Activated naive CD4-positive, alpha-beta T cell treated with anti-CD3 and anti-CD28 coated beads, Interleukin-2, amount 50 U/mL, for 16 hours (primary cell): ENCODE measurements at places on chromosomes 11 and 22.

GRCh38 chr11:73547706-73548595 lies 50.0 kb downstream of the FAM168A start:
- no peak for DNase-seq

- DNase-seq, result no peak
Observed at GRCh38 chr11:134369656-134370525, 38.1 kb downstream of the GLB1L2 start.

- DNase-seq, result no peak
Observed at GRCh38 chr11:13857828-13858227, 104.7 kb upstream of the SPON1 start.

- no peak for DNase-seq
Observed at GRCh38 chr11:123798513-123799252, 7.5 kb downstream of the OR6M1 start.

DNA sequence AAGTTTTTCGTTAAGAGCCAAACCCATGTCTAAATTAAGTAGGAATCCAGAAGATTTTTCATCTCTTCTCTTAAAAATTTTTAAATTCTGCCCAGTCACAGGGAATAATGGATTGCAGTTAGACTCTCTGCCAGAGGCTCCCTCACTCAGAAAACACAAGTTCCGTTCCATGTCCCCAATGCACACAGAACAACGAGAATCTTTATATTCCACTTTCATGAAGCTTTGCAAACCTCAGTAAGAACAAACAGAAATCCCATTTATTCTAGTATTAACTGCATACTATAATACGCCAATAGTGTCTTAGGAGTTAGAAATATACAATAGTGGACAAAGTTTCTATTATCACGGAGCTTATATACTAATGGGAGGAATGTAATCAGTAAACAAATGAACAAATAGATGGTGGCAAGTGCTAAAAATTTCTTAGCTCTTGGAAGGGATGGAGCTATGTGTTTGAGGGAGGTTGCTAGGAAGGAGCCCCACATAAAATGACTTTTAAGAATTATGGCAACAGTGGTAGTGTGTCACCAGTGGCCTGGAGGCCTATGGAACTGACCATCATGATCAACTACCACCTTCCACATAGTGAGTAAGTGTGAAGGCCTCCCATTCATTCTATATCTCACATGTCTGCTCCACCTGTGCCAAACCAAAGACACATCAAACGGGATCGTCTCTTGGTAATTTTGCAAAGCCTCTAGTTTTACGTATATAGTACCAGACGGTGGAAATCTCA lies 24.9 kb downstream of the PICALM start:
- no peak for DNase-seq

DNA sequence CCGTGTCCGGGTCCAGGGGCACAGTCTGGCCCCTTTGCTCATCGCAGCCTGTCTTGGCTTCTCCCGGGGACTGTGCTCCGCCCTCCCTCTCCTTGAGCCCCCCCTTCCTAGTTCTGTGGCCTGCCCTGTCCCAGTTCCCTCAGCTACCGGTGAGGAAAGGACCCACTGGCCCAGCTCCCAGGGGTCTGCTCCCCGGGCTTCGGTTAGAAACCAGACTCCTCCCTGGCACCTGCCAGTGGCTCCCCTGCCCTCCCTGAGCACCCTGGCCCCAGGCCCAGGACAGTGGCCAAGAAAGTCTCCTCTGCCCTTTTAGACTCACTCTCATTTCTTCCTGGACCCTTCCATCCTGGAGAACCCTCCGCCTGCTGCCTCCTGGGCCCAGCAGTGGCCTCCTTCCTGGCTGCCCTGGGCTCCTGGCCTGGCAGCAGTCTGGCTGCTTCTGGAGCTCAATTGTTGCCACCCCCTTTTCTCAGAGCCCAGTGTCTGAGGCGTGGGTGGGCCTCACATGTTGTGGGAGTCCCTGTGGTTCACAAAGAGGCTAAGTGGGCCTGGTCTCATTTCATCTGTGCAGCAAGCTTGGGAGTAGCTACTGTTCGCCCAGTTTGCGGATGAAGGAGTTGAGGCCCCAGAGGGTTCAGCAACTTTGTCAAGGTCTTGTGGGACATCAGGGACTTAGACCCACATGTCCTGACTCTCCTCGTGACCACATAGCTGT lies 12.6 kb downstream of the PRDM11 start:
- DNase-seq, result no peak

- DNase-seq, result no peak
Observed at GRCh38 chr22:41659941-41660340, 28.7 kb downstream of the SNU13 start.

DNA sequence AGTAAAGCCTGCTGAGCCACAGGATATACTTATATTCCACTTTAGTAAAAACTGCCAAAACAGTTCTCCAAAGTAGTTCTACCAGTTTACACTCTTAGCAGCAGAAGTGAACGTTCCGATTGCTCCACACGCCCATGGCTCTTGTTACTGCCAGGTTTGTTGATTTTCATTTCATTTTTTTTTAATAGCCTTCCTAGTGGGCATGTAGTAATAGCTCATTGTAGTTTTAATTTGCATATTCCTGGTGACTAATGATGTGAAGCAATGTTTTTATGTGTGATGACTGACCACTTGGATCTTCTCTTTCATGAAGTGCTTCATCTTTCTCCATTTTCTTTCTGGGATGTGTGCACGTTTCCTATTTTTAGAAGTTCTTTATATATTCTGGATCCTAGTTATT lies 4.8 kb upstream of the C11orf97 start:
- DNase-seq, result no peak

DNA sequence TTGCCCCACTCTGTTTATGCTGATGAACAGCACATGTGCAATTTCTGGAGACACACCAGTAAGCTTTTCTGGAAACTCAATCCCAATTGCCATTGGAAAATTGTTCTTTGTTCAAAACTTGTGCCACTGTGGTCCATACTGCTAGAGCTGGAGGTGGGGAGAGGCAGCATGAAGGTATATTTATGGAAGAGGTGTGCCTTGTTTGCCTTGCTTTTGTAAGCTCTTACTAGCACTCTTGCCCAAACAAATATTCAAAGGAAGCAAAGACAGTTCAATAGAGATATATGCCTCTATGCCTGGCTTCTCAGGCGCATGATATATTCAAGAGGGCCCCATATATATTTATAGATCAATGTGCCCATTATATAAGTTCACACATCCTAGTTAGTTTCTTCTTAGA lies 42.7 kb downstream of the TIMP3 start:
- no peak for DNase-seq

DNA sequence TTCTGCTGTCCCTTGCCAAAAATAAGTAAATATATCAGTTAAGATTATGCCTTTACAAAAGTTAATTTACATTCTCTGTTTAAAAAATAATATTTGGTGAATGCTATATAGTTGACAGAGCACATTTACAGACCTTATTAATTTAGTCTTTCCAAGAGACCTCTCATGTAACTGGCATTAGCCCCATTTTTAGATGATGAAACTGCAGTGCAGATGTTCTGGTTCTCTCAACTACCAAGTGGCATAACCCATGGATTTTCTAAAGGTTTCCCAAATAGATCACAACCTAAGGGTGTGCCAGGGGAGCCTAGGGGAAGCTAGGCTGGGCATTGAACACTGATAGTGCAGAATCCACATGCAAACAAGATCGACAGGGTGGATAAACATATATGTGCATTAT lies 88.5 kb downstream of the RNF169 start:
- DNase-seq, result no peak

GRCh38 chr11:70900540-70900939 lies 351.8 kb downstream of the SHANK2 start:
- DNase-seq, result no peak

GRCh38 chr11:96246718-96247552 lies 96.1 kb downstream of the MAML2 start:
- no peak for DNase-seq

DNA sequence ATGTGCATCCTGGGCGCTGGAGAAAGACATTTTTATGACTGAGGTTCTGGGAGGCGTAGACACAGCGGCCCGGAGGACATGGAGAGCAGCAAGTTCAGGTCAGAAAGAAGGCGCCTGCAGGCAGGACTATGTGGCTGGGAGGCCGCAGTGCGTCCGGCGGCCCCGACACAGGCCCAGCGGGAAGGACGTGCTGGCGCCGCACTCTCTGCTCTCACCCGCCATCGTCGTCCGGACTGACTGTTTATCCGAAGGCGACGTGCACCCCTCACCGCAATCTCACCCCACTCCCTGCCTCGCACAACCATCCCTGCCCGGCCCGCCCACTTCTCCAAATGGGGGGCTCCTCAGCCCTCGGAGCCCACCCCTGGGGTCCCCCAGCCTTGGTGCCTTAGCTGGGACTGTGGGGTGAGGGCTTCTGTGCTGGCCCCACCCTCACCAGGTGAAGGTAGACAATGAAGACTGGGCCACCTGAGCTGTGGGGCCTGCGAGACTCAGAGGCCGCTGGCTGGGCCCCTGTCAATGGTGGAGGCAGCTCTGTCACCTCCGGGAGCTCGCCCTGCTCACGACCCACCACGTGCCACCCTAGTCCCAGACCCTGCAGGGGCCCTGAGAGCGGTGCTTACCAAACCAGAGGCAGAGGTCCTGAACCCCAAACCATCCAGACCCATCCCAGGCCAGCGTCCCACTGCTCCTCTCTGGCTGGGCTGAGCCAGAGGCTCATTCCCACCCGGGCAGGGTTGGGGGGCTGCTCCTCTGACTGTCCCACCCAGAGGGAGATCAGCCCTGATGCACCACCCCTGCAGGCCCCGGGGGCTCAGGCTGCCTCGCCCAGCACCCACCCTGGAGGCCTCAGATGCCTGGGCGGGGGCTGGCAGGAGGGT lies 16.2 kb upstream of the MUC5B start:
- DNase-seq, result no peak

DNA sequence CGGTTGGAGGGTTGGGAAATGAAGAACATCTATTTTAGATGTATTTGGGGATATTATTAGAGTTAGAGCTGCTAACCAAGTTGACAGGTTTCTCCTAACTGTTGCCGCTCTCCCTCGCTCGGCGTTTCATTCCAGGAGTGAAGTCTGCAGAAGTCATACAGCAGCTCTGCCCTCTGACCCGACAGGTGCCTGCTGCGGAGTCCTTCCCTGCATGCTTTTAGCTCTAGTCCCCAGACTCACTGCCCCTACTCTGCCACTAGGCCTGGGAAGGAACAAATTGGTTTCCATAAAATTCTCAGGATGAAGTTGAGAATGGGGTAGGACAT lies 124.9 kb downstream of the DBX1 start:
- no peak for DNase-seq

DNA sequence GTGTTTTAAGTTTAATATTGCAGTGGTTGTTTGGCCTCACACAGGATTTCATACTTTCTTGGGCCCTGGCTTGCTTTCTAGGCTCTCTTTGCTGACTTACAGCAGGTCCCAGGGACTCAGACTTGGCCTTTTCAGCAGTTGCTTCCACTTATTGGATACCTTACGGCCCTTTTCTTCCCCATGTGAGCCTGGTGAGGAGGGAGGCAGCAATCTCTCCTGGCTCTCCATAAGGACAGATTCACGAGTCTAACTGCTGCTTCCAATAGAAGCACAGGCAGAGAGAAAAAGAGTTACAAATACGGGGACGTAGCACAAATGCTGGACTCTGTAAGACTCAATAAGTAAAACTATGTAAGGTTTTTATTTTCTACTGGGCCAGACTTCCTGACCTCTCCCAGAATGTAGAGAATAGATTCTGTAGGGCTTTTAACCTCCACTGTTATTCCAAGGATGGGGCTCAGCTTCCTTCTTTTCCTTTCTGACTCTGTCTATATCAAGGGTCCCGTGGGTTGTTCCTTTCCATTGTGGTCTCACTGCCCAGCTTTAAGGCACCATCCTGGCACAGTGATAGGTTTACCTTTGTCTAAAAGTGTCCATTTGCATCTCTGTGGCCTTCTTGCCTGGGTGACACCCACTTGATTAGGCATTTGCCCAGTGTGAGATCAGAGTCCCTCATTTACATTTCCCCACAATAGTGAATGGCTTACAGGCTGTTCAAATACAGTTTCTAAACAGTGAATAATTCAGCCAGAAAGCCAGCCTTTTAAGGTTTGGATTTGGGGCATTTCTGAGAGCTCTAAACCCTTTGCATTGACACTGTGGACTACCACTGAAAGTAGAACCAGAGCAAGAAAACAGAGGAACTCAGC lies 92.8 kb downstream of the RASSF10 start:
- DNase-seq, result no peak

- DNase-seq, result no peak
Observed at GRCh38 chr22:28822930-28823551, 22.7 kb upstream of the XBP1 start.

GRCh38 chr11:120122924-120123683 lies 14.8 kb downstream of the TRIM29 start:
- no peak for DNase-seq

DNA sequence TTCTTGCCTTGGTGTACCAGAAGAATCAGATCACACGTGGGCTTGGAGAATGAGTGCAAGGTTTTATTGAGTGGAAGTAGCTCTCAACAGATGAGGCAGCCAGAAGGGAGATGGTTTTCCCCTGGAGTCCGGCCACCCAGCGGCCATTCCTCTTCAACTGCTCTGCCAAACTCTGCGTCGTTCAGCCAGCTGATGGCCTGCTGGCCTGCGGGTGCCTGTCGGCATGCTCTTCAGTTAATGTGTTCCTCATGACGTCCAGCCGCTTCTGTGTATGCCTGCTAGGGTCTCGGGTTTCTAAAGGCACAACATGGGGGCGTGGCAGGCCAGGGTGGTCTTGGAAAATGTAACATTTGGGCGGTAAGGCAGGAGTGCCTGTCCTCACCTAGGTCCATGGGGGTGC lies 487.9 kb upstream of the LRRC4C start:
- no peak for DNase-seq

DNA sequence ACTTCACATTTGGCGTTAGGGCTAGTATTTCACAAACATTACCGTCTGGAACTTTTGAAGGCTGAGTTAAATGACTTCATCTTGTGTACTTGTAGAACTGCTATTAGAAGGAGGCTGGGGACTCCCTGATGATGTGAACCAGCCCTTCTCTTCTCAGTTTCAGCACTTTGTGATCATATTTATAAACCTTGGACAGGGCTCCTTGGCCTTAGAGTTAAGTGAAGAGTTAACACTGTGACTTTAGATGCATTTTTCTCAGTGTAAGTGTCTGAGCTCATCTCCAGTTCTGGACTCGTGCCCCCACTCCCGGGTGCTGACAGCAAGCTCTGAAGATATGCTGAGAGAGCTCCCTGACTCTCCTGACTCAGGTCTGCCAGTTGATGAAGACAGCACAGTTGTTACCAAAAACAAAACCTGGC lies 8.4 kb downstream of the MIAT start:
- no peak for DNase-seq

GRCh38 chr11:113167599-113167998 lies 146.8 kb upstream of the TTC12 start:
- no peak for DNase-seq

GRCh38 chr11:67301951-67302516 lies 1.3 kb upstream of the SSH3 start:
- DNase-seq, result peak; percentile 11

DNA sequence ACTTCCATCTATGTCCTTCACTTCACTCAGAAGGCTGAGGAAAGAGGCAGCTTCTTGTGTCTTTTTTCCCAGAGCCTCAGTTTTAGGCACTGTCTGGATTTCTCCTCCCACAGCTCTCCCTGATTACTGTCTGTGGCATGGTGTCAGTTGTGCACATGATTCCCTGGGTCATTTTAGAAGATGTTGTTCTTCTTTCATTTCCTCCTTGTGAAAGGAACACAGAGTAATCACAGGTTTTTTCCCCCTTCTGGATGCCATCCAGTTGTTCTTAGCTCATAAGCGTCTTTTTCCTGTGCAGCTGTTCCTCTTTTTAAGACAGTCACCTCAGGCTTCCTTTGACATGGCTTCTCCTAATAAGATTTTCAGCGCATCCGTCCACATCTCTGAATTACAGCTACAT lies 212.2 kb downstream of the FAM181B start:
- no peak for DNase-seq
